Activated T-helper 1 cell treated with anti-CD3 and anti-CD28 coated beads, Interleukin-12 subunit alpha, Interleukin-12 subunit beta, Interleukin-2, Interleukin-4 antibody, amounts not matched to agents 30 ng/mL and 10 ng/mL and 1 ng/mL, durations not matched to agents 14 hours and 24 hours and 36 hours (primary cell): ENCODE measurements at places on chromosomes 5 and 9. TPM values are rescaled to one million over a fixed set of nuclear protein-coding genes. Genes with fewer than 3 reads are reported as not detected.

The WNT8A gene
- total RNA-seq, result not detected in 2 replicates

The CHSY3 gene
- total RNA-seq, result not detected in 2 replicates

The BRINP1 gene
- total RNA-seq, result not detected in 2 replicates

The SPATA31C1 gene
- total RNA-seq, result not detected in 2 replicates

The IRX2 gene
- not detected in 2 replicates for total RNA-seq

The NPR3 gene
- not detected in 2 replicates for total RNA-seq

The LPAR1 gene
- total RNA-seq, result not detected in 2 replicates

The LCN9 gene
- total RNA-seq, result not detected in 2 replicates

DNA sequence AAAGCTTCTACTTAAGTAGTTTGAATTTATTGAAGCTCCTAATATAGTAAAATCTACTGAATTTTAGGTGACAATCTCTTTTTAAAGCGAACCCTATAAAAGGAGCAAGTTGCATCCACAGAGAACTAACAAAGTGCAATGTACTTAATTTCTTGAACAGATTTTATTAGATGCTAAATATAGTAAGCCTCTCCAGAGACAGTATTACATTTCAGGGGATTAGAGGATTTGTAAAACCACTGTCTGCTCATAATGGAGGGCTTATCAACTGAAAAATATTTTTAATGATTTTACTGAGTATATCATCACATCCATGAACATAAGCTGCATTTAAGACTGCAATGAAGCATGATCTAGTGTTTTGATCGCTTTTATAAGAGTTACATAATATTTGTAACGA lies 230.0 kb upstream of the EFNA5 start:
- no peak for DNase-seq

- DNase-seq, result no peak
These were observed 1522.9 kb downstream of the MAT2B start for GRCh38 chr5:165028356-165028755.

DNA sequence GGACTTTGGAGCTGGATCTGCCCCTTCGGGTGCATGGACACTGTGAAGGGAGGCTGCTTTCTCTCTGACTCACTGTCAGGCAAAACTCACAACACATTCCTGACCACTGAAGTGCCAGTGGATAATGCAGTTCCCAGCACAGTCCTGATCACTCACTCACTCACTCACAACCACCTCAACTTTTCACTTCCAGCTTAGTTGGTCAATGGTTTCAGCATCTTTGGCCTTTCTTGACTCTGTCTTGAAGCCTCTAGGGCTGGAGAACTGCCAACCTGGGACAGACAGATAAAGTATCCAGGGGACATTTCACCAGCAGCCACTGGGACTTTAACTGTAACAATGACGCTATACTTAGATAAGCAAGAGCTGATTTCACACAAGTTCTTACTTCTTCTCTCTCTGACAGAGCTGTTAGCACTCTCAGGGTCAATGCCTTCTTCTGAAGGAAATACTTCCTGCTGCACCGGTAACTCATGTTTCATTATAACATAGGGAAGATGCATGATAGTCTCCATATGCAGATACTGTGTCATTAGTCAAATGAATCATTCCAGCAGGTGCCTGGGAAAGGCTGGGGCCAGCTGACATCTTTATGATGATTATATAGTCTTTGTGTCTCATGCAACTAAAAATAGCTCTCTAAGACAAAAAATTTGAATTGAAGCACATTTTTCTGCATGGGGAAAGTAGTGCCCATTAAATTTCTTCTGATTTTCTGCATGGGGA lies 499.0 kb downstream of the SEMA5A start:
- DNase-seq, result no peak

GRCh38 chr5:159452480-159453167 lies 122.3 kb upstream of the IL12B start:
- DNase-seq, result no peak

DNA sequence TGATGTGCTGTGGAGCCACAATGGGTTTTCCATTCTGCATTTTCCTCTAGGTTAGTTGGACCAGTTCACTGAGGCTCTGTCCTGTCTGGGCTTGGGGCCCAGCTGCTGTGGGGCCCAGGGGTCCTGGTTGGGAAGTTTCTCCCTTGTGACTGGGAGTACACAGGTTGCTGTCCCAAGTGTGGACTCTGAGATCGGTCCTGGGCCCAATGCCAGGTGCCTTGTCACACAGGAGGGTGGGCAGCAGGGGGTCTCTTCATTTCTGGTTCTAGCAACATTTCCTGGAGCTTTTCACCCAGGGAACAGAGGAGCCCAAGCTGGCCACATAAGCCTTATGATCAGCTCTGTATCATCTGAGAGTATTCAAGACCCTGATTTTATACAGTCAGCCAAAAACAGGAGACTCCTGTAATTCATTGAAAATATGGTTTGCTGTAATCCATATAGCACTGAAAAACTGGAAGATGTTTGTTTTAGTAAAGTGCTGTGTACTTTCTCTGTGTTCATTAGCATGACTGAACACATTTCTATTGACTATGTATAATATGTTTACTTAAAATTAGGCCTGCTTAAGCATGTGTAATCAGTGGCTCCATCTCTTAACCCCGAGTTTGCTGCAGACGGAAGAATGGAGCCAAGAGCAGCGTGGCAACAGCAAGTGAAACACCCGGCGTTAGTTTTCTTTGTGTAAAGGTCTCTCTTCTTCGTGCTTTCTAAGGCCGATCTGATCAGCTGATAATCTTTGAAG lies 62.5 kb downstream of the MVB12B start:
- no peak for DNase-seq

- DNase-seq, result no peak
These were observed 71.2 kb downstream of the RAB24 start for GRCh38 chr5:177232358-177232757.

GRCh38 chr9:129597355-129598088 lies 23.4 kb downstream of the C9orf50 start:
- peak; percentile 46 for DNase-seq

DNA sequence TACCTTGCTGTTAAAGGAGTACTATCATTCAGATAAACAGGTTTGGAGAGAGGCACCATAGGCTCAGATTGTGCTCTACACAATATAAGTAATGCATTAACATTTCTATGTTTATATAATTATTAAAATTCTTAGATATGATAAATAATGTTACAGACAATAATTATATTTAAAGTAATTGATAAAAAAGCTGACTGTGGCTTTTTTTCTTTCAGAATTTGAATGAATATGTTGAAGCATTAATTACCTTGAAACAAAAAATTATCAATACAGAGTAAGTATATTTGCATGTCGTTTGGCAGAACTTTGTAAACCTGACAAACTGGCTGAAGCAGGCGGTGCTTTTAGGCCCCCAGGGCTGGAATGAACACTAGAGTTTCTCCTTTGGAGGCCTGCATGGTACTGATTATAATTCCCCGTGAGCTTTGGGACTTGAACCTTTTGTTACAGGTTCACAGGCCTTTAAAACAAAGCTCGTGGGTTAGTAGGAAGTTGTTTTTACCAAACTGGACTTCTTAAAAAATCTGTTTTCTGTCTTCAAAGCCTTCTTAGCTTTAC lies 13.8 kb downstream of the ICE1 start:
- DNase-seq, result no peak

DNA sequence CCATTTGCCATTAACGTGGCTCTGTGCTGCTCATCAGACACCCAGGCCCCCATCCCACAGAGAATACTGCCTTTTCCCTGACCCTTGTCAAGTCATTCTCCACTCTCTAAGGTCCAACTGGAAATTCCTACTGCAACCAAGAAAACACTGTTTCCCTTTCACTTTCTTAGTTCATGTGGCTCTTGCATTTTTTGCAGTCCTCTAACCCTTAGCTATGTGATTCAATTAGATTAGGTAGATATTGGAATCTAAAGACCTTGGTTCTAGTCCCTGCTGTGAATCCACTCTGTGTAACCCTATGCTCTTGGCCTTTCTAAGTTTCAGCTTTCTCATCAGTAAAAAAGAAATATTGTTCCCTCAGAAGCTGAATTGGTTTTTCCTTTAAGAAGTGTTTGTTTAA lies 649.4 kb downstream of the CCDC171 start:
- no peak for DNase-seq

GRCh38 chr9:100759215-100759614 lies 181.3 kb downstream of the CAVIN4 start:
- no peak for DNase-seq
